ENCODE measurements at places on chromosomes 7 and 10. TPM values are rescaled to one million over a fixed set of nuclear protein-coding genes. Genes with fewer than 3 reads are reported as not detected.

Gene ZNF273
- 5.1 TPM for total RNA-seq

Gene ASB15
- total RNA-seq: not detected

DNA sequence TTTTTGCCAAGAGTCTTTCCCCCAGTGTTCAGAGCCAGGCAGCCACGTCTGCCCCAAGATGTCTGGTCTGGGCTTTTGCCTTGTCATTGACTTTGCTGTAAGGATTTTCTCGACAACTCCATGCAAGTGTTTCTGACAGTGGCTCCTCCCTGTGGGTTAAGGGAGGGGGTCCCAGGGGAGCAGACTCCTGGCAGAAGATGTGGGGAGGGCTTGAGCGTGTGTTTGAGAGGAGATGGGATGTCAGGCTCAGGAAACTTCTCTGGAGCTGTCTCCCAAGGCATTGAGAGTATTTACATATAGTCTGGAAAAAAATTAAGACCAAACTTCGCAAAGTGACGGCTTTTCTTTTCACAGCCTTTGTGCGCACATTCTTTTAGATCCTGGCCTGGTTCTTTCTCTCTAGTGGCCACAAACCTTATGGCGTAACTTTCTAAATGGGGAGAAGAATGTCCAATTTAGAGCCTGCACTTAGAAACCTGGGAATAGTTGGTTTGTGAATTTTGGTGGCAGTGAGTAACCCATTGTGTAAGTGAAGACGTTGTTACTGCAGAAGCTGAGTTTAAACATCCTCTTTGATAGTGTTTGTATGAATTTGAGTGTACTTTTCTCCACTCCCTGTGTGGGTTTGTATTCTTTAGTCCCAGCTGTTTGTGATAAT, 201.5 kb downstream of the LRMDA start:
- no peak for DNase-seq

GRCh38 chr10:29228562-29228961, 60.3 kb upstream of the LYZL1 start:
- DNase-seq: no peak

Gene SPDYE2B
- not detected for total RNA-seq

- DNase-seq: peak; percentile 41
Measured at GRCh38 chr7:41788556-41788955, 85.7 kb upstream of the INHBA start.

DNA sequence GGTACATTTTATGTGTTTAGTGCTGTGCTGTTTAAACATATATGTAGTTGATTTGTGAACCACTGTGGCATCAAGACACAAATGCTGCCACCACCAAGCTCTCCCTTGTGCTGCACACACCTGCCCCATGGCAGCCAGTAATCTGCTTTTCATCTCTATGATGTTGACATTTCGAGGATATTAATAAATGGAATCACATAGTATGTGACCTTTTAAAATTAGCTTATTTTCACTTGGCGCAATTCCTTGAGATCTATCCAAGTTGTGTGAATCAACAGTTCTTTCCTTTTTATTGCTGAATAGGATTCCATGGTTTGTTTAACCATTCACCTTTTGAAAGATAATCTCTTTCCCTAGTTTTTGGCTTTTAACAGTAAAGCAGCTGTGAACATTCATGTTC, 73.1 kb downstream of the BMPR1A start:
- no peak for DNase-seq

Gene TLX1
- not detected for total RNA-seq

Gene FAM24B
- 4.4 TPM for total RNA-seq

Gene GPC2
- total RNA-seq: 1.4 TPM

Gene GIMAP5
- total RNA-seq: not detected

DNA sequence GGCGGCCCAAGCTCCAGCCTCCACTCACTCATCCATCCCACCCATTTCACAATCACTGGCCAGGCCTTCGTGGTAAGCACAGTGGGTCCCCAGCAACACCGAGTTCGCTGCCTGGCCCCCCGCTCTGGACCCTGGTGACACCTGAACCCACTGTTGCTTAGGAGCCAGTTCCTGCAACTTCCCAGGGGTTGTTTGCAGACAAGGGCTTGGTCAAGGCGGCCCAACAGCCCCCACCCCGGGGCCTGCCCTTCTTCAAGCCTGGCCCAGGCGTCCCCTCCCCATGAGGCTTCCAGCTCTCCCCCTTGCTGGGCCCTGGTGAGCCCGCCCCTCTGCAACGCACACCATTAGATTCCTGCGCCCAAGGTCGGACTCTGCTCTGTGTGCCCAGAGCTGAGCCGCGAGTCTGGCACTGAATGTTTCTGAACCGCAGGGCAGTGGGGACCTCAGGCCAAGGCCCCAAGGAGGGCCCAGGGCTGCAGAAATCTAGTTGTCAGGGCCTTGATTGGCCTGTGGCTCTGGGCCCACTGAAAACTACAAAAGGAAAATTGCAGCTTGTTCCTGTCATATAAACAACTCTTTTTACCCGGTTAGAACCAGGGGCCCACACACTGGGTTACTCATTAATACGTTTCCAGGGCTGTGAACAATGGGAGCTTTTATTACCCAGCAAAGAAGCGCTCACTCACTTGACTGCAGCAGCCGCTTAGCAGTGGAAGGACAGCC, 2.1 kb upstream of the COX19 start:
- no peak for DNase-seq

DNA sequence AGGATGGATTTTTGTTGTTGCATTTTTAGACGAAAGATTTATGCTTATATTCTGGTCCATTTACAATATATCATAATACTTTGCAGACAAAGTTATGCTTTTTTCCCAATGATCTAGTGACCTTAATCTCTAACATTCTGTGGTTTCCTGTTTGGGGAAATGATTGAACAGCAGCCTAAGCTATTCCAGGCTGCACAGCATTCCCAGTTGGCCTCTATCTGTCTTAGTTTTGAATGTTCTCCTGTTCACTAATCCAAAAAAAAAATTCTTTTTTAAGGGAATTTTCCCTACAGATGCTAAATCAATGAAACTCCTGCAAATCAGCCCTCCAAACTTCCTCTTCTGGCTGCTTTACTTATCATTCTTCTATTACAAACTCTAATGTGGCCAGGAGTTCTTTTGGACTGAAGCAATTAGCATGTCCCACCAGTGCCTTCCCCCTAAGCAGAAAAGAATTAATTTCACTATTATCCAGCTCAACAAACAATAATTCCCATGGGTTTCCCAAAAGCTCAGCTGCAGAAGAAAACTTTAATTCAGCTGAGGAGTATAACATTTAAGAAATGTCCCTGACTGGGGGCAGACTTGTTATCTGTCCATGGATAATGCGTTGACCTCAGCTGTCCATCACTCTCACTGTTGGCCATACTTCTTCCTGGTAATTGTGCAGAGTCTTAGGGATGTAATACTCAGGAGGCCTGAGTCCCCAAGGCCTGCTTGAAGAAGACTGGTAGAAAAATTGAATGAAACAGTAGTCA, 81.9 kb upstream of the TRIL start:
- DNase-seq: peak; percentile 55

GRCh38 chr7:117190746-117191435, 132.0 kb downstream of the WNT2 start:
- DNase-seq: no peak

GRCh38 chr7:93475811-93476210, 98.7 kb downstream of the CALCR start:
- no peak for DNase-seq

DNA sequence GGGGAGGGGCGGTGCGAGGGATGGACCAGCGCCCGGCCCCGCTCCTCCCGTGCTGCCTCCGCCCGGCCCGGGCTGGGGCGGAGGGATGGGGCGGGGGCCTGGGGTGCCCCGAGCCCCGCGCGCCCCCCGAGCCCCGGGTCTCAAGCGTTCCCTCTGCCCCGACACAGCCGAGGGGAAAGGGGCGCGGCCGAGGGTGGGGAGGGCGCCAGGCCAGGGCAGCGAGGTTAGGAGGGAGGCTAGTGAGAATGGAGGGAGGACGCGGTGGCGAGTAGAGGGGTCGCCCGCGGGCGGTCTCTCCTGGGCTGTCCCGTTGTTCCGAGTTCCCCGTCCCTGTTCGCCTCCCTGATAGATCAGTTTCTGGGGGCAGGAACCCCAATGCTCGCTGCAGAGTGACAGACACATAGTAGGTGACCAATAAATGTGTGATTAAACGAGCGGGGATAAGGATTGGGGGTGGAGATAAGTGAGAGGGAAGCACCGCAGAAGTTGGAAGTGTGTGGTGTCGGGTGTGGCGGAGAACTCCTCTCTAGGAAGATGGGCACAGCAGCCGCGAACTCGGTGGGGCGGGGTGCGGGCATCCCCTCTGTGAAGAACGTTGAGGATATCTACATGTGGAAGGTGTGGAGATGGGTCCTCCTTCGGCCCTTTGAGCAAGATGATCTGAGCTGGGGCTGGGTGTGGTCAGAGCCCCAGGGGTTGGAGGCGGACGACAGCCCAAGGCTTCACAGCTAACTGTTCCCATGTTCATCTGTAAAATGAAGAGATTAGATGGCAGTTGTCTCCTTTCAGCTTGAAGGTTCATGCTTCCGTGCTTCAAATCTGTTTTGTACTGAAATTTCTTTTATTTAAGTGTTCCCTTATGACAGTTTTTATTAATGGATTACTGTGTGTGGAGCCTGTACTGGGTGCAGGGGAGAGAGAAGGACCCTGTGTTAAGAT, 580 bp downstream of the ZNF775 start:
- DNase-seq: peak; percentile 89

DNA sequence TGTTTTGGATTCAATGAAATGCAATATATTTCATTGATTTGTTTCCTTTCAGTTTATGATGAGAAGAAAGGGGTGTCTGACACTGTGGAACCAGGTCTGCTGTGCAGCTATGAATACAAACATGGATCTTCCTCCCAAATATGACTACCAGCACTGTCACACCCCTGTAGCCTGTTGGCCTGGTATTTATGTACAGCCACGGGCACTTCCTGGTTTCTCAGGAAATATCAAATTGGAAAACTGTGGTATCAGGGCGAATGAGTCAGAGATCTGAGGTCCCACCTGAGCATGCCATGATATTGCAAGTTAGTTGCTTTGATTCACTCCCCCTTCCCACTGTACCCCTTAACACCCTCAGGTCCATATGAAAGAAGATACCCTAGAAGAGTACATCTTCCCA, 87.8 kb downstream of the DNMBP start:
- peak; percentile 32 for DNase-seq

- peak; percentile 93 for DNase-seq
Measured at GRCh38 chr10:86585037-86585929, 63.7 kb upstream of the WAPL start.

GRCh38 chr10:128781637-128782036, 655.4 kb upstream of the MKI67 start:
- no peak for DNase-seq

Gene XRCC2
- 1.2 TPM for total RNA-seq

GRCh38 chr10:126686719-126687118, 16.2 kb upstream of the C10orf90 start:
- DNase-seq: no peak

DNA sequence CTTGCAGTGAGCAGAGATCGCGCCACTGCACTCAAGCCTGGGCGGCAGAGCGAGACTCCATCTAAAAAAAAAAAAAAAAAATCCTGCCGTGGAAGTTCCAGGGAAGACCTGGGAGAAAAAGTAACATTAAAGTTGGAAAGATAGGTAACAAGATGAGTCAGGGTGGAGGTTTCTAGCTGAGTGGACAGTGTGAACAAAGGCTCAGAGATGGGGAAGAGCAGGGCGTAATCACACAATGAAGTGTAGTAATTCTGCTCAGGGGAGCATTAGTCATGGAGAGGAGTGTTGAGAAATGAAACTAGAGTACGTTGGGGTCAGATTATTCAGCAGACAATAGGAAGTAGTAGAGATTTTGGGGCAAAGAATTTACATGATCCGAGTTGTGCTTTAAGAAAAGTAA, 21.6 kb upstream of the WASL start:
- DNase-seq: peak; percentile 85

DNA sequence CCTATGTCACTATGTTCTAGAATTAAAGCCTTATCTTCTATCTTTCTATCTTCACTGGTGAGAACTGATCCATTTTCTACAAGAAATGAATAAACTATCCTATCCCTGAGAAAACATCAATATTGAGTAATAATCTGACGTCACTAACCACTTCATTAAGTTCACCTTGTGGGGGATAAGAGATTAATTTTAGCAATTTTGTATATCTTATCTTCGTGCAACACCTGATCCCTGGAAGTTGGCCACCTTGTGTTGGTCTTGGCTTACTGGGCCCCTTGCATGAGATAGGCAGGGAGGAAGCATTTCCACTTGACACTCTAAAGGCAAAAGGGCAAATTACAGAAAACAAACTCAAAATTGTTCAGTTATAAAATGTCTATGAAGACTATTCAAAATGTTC, 20.1 kb upstream of the OR6B1 start:
- no peak for DNase-seq

Gene JAZF1
- total RNA-seq: 15.9 TPM

- no peak for DNase-seq
Measured at GRCh38 chr7:28479507-28479947, 67.2 kb downstream of the CREB5 start.

DNA sequence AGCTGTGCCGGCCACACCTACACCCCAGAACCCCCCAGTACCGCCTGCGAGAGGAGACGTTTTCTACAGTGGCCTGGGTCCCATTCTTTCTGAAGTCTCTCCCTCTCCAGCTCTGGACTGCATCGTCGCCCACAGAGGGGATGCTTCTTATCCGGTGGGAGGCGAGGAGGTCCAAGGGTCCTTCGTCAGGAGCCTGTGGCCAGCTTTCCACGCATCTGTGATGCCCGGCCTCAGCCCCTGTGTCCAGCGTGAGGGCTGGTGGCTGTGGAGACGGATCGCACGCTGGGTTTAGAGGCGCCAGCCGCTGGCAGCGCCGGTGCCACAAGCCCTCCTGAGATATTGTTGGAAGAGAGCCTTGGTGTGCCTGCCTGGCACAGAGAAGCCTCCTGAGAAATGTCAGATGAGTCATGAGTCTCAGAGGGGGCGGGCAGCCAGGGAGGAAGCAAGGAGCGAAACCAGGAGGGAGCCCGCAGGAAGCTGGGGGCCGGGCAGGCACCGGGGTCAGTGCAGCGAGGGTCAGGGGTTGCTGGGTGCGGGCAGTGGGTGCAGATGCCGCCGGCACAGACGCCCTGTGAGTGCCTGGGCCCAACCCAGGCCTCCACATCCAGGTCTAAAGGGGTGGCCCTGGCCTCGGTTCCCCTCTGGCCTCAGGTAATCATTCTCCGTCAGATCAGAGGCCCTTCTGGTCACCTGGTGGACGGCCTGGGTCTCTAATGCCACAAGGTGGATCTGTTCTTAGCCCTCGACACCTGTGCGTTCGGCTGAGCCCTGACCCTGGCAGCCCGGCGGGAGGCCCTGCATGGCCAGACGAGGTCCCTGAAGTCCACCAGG, 86.0 kb upstream of the DIP2C start:
- peak; percentile 96 for DNase-seq

- no peak for DNase-seq
Measured at GRCh38 chr10:75651417-75651816, 220.0 kb downstream of the LRMDA start.
